Right hindlimb (tissue), 1 donor: ENCODE measurements at places on chromosomes 6 and 20.

GRCh38 chr6:154500769-154501577 is 9.5 kb downstream of the CNKSR3 start:
- DNase-seq: peak; percentile 30

DNA sequence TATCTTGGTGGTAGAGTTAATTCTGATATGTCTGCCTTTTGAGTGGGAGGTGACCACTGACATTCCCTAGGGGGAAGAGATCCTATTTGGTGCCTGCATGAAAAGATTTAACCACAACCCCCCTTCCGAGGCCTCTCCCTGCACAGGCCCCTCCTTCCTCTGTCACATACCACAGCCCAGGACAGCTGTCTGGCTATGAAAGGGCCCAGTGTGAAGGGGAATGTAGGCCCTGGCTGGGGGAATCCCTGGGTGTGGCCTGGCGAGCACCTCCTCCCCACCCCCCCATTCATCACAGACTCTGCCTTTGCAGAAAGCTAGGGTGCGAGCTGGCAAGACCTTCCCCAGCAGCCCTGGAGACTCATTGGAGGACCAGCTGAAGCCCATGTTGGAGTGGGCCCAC is 27.4 kb upstream of the MAPRE1 start:
- DNase-seq: peak; percentile 83

DNA sequence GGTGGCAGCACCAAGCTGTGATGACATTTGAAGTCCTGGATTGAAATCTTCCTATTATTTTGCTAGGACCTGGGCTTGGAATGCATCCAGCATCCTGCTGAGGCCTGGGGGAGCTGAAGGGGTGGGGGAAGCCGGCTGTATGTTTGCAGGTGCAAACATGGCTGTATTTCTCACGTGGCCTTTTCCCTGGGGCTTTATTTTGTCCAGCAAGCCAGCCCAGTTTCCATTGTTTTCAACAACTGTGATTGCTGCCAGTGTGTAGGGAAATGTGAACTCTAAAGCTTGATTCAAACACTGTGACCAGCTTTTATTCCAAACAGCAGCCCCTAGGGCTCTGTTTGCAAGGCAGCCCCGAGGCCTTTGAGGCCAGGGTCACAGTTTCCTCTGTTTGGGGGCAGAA is 683.0 kb downstream of the DHX35 start:
- DNase-seq: peak; percentile 48

GRCh38 chr6:138477913-138478539 is 21.3 kb downstream of the NHSL1 start:
- no peak for DNase-seq

DNA sequence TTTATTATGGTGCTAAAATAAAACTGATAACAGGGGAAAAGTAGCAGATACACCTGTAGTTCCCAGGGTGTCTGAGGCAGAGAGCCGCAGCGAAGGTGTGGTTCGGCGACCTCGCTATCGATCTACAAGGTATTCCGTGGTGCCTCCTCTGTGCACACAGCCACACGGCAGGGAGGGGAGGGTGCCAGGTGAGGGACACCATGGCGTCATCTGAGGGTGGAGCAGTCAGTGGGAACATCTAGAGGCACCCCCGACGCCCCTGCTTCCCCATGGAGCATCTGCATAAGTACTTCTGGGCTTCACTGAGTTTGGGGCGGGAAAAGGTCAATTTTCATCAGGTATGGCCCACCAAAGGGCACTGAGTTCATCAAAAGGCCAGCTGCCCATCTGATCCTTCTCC is 243.3 kb downstream of the TAF4 start:
- DNase-seq: peak; percentile 4

- no peak for DNase-seq
Measured at GRCh38 chr6:22236626-22237414, 60.0 kb downstream of the PRL start.

- DNase-seq: no peak
Measured at GRCh38 chr6:15675536-15676220, 12.8 kb upstream of the DTNBP1 start.

DNA sequence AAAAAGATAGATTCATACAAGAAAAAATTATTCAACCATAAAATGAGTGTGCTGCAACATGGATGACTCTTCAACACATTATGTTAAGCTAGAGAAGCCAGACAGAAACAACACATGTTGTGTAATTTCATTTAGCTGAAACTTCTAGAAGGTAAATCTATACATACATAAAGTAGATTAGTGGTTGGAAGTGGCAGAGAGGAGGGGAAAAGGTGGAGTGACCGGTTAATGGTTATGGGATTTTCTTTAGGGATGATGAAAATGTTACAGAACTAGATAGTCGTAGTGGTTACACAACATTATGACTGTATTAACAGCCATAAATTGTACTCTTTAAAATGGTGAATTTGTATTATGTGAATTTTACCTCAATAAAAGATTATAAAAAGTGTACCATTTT is 304.1 kb upstream of the SLC35B3 start:
- DNase-seq: no peak

GRCh38 chr6:87661016-87661415 is 41.0 kb downstream of the AKIRIN2 start:
- DNase-seq: no peak

GRCh38 chr6:79868098-79868722 is 79.1 kb downstream of the ELOVL4 start:
- no peak for DNase-seq

DNA sequence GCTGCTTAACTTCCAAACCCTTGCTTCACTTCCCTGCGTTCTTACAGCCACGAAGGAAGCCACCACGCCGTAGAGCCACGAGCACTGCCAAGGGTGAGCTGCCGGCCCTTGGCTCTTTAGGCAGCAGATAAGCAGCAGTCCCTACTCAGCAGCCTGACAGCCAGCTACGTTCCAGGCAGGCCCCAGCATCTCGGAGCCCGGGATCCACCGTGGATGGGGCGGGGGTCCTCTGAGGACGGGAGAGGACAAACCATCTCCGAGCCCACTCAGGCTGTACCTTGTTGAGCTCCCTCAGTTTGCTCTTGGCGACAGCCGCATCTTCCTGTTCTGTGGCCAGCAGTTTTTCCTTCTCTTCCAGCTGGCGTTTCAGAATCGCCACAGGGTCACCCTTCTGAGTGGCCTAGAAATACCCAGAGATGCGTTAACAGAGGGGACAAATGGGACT is 40.5 kb downstream of the RRBP1 start:
- no peak for DNase-seq

DNA sequence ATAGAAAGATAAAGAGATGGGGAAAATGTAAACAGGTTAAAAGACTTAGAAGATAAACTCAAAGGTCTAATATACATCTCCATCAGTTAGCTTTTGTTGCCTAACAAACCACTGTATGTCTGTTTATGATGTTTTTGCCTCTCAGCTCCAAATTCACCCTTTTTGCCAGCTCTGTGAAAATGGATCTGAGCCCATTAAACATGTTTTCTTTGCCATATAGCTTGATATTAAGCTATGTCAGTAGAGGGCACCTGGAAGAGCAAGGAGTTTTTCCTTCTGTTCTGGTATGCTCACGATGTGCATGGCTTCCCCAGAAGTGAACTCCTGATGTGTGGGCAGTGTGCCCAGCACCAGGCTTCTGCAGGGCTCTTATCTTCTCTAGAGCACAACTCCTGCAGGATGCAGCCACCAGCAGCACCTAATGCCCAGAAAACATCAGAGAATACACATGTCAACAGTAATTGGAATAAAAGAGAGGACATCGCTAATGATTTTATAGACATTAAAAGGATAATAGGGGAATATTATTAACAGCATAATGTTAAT is 14.6 kb upstream of the SNX9 start:
- DNase-seq: no peak

DNA sequence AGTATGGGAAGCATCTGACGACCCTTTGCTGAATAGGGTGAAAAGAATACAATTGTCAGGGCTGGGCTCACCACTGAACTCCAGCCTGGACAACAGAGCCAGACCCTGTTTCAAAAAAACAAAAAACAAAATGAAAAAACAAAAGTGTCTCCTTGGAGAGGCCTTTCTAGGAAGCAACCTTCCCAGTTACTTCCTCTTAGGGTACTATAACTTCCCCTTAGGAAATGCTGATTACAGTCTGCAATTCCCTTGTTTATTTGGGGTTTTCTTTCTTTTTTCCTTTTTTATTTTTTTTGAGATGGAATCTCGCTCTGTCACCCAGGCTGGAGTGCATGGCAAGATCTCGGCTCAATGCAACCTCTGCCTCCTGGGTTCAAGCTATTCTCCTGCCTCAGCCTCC is 20.5 kb upstream of the TTPAL start:
- DNase-seq: no peak

DNA sequence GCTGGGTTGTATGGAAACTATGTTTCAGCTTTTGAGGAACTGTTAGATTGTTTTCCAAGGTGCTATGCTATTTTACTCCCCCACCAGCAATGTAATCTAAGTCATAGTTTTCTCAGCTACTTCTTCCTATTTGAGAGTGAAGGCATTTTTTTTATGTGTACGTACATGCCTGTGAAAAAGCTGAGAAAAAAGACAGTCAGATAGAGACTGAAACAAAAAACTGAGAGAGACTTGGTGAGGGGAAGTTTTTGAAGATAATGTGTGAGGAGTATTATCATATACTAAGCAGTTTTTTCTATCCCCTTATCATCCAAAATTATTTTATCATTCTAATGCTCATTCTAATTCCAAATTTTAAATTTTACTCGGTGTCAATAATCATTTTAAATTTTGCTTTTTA is 780.0 kb downstream of the BCKDHB start:
- DNase-seq: no peak

GRCh38 chr20:1846341-1846740 is 48.9 kb upstream of the SIRPA start:
- no peak for DNase-seq

DNA sequence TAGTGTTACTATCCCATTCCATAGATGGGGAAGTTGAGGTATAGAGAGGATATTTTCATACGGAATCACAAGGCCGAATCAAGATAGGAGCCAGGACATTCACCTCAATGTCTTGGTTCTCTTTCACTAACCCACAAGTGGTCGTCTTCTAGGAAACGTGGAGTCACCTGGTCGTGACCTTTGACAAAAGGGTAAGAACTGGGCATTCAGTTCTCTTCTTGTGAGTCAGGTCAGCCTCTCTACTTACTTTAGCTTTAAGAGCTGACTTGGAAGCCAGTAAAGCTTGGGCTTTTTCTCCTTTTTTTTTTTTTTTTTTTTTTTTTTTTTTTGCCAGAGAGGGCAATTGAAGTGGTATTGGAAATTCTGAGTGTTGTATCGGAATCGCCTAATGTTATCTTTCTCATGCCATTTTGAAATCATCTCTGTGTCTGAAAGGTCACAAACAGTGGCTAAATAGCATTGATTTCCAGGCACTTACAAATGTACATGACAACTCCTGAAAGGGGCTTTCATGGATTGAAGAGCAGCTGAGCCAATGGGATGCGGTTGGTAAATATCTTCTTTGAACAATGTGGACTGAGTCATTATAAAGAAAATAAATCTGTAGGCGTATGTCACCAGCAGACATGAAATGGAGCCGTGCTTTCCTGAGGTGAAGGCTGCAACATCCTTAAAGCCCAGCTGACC is 356.9 kb downstream of the KIF16B start:
- DNase-seq: no peak

GRCh38 chr6:125787791-125788190 is 3.0 kb upstream of the NCOA7 start:
- no peak for DNase-seq

DNA sequence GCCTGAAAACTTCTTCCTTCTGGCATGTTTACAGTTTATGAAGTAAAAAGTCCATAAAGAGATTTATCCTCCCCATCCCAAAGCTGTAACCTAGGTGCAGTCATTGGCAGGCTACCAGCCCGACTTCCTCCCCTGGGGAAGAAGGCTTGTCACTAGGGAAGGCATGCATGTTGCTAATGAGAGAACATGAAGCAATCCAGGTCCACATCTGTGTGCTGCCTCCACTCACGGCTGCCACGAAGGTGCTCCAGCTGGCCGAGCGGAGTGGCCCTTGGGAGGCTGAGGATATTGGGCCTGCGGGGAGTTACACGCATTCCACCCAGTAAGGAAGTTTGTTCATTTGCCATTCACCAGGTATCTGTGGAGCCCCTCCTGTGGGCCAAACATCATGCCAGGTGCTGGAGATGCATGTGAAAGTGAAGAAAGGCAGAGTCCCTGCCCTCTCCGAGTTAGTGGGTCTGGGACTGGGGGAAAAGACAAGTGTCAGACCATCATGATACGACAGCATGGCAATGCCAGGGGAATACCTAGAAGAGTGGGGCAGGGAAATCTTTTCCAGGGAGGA is 257.0 kb downstream of the NRN1 start:
- DNase-seq: no peak

- DNase-seq: peak; percentile 62
Measured at GRCh38 chr6:11214084-11214833, 18.2 kb downstream of the NEDD9 start.

DNA sequence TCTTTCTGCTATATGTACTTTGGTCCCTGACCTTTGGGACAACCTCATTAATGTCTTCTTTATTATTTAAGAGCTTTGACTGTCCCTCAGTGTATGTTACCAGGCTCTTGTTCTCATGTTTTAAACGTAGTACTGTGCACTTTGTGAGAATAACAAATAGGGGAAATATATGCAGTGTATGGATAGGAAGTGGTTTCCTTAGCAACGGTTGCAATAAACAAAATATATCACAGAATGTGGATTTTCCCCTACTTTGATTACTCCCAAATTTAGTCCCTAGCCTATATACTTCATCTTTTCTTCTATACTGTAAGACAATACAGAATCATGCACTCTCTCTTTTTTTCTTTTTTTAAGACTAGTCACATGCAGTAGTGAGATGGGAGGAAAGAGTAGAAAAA is 123.8 kb upstream of the AKIRIN2 start:
- DNase-seq: no peak

DNA sequence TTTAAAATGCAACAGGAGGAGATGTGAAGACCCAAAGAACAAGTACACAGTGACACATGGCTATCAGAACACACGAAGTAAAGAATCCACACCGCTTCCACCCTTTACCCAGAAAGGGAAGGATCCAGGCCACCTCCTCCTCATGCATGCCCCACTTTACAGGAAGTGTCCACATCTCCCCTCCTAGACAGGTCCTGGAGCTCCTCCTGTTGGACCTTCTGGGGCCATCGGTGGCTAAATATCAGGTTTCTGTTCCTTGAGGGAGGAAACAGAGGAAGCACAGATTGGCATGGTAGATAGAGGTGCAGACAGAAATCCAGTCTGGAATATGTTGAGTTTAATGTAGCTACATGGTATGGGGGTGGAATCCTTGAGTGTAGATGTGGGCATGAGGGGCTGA is 10.9 kb downstream of the NINL start:
- DNase-seq: no peak

- no peak for DNase-seq
Measured at GRCh38 chr20:25150016-25150415, 45.5 kb upstream of the ENTPD6 start.

GRCh38 chr6:79536585-79536953 is 661 bp downstream of the LCA5 start:
- peak; percentile 44 for DNase-seq

DNA sequence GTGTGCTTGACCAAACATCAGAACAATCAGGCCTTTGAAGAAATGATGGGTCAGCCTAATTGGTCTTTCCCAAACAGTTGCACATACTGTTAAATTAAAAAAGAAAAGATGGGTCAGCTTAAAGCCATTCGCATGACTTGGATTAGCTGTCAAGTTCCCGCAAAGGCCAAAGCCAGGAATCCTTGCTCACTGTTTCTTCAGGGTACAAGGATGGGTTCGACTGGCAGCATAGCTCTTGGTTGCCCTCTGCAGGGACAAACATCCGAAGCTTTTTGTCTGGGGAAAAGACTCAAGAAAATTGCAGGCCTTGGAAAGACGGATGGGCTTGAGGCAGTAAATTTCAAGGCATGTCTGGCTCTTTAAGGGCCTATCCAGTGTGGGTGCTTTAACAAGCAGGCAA is 168.0 kb downstream of the HDGFL1 start:
- DNase-seq: peak; percentile 65

- DNase-seq: no peak
Measured at GRCh38 chr6:33132081-33132524, 56.3 kb downstream of the HLA-DPB1 start.

GRCh38 chr20:38383147-38383546 is 36.9 kb downstream of the LBP start:
- no peak for DNase-seq
